ENCODE measurements at places on chromosomes 4 and X. TPM values are rescaled to one million over a fixed set of nuclear protein-coding genes. Genes with fewer than 3 reads are reported as not detected.

- no peaks in the 10 kb centered on the region for H3K36me3 ChIP-seq
- peak; percentile 24 for DNase-seq
Measured at GRCh38 chr4:113760094-113760794, 1.3 kb downstream of the CAMK2D start.

DNA sequence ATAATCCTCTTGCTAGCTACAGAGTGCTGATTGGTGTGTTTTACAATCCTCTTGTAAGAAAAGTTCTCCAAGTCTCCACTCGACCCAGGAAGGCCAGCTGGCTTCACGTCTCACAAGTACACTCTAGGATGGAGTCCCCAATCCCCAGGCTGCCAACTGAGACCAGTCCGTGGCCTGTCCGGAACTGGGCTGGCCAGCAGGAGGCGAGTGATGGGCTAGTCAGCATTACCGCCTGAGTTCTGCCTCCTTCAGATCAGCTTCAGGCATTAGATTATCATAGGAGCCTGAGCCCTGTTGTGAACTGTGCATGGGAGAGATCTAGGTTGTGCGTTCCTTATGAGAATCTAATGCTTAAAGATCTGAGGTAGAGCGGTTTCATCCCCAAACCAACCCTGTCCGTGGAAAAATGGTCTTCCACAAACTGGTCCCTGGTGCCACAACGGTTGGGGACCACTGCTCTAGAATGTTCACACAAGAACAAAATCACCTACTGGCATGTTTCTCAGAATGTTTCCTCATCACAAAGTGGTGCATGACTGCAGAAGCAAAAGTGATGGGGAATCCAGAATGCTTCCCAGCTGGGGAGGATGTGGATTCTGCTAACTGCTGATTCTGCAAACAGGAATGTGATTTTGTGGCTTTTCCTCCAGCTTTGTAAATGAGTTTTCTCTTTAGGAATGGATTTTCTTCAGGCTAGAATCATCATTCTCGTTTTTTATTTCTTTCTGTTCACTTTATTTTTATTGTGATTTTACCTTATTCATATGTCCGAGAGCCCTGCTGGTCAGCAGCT lies 40.9 kb downstream of the SEPTIN11 start:
- no peak for DNase-seq
- H3K27ac ChIP-seq: no peak overlapping the region
- peaks cover 11% of the 10 kb centered on the region for H3K4me1 ChIP-seq
- H3K4me3 ChIP-seq: no peak overlapping the region
- no peaks in the 10 kb centered on the region for H3K36me3 ChIP-seq
- H3K27me3 ChIP-seq: no peaks in the 10 kb centered on the region

- H3K4me1 ChIP-seq: no peaks in the 10 kb centered on the region
- H3K4me3 ChIP-seq: no peak overlapping the region
- H3K36me3 ChIP-seq: no peaks in the 10 kb centered on the region
- no peaks in the 10 kb centered on the region for H3K27me3 ChIP-seq
- H3K27ac ChIP-seq: no peak overlapping the region
- DNase-seq: no peak
Measured at GRCh38 chrX:36986231-36986630, 21.9 kb upstream of the FAM47C start.

- H3K4me3 ChIP-seq: no peak overlapping the region
- H3K4me1 ChIP-seq: peaks cover 4% of the 10 kb centered on the region
- no peaks in the 10 kb centered on the region for H3K36me3 ChIP-seq
- H3K27me3 ChIP-seq: no peaks in the 10 kb centered on the region
- no peak for DNase-seq
Measured at GRCh38 chrX:139920316-139920715, 12.5 kb downstream of the ATP11C start.

- no peak overlapping the region for H3K4me3 ChIP-seq
- H3K36me3 ChIP-seq: no peaks in the 10 kb centered on the region
- no peak overlapping the region for H3K27ac ChIP-seq
- H3K27me3 ChIP-seq: no peaks in the 10 kb centered on the region
Measured at GRCh38 chr4:121138039-121138825, 25.9 kb downstream of the TNIP3 start.

GRCh38 chrX:3771766-3772165 lies 58.3 kb upstream of the PRKX start:
- H3K4me3 ChIP-seq: no peak overlapping the region
- no peak overlapping the region for H3K27ac ChIP-seq
- no peaks in the 10 kb centered on the region for H3K4me1 ChIP-seq
- DNase-seq: no peak

DNA sequence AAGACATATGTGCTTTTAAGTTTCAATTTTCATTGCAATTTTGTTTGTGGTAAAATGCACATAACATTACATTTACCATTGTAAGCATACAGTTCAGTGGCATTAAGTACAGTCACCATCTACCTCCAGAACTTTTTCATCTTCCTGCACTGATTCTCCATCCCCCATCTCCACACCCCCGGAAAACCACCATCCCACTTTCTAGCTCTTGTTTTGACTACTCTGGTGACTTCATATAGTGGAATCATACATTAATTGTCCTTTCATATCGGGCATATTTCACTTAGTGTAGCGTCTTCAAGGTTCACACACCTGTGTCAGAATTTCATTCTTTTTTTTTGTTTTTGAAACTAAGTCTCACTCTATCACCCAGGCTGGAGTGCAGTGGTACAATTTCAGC lies 143.5 kb downstream of the GPR143 start:
- H3K27me3 ChIP-seq: no peaks in the 10 kb centered on the region
- DNase-seq: no peak
- H3K4me3 ChIP-seq: no peak overlapping the region
- no peak overlapping the region for H3K27ac ChIP-seq

DNA sequence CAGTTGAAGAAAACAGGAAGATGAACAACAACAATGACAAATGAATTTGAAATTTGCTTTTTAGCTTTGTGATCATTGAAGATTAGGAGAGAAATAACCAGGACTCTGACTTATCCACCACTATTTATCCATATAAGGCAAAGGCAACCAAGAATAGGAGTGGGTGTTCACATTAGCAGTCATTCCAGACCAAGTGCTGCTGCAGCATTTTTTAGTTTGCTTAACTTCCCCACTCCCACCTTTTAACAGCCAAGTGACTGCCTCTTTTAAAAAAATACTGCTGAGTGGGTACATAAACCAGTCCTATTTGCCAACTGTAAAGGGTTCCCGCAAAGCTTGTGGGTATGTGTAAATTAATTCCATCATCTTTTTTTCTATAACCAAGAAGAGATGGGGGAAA lies 230.9 kb downstream of the IQCM start:
- H3K36me3 ChIP-seq: no peaks in the 10 kb centered on the region
- H3K4me1 ChIP-seq: no peaks in the 10 kb centered on the region
- no peak overlapping the region for H3K27ac ChIP-seq

DNA sequence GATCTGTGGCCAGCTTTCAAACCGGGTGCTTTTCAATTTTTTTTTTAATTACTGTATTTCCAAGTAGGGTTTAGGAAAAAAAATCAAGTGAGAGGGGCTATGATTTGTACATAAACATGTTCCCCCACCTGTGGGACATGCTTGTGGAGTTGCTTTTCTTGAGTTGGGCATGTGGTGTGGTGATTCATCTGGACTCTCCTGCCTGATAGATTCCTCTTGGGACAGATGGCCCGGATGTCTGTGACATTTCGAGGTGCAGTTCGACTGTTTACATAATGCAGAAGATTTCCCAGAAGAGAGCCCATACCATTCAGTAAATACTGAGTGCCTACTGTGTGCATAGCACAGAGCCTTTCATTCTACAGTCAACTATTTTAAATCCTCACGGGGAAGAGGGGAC lies 49.9 kb downstream of the DOCK11 start:
- H3K4me1 ChIP-seq: no peaks in the 10 kb centered on the region
- no peaks in the 10 kb centered on the region for H3K27me3 ChIP-seq
- no peak for DNase-seq
- H3K4me3 ChIP-seq: no peak overlapping the region

DNA sequence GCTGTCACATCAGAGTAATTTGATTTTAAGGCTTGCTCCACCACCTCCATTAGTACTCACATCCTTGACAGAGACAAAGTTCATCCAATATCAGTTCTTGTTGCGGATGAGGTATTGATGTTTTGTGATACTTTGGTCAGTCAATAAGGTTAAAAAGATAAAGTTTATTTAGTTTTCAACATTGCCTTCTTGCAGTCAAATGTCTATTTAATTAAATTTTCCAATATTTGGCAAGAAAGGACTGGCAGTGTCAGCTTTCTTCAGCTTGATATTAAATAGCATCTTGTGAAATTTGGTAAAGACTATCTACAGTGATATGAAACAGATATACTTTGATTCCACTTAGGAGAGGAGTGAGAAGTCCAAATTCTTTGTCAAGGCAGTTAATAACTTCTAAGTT lies 493.4 kb downstream of the ADGRL3 start:
- H3K27ac ChIP-seq: no peak overlapping the region
- no peaks in the 10 kb centered on the region for H3K4me1 ChIP-seq
- H3K36me3 ChIP-seq: no peaks in the 10 kb centered on the region

DNA sequence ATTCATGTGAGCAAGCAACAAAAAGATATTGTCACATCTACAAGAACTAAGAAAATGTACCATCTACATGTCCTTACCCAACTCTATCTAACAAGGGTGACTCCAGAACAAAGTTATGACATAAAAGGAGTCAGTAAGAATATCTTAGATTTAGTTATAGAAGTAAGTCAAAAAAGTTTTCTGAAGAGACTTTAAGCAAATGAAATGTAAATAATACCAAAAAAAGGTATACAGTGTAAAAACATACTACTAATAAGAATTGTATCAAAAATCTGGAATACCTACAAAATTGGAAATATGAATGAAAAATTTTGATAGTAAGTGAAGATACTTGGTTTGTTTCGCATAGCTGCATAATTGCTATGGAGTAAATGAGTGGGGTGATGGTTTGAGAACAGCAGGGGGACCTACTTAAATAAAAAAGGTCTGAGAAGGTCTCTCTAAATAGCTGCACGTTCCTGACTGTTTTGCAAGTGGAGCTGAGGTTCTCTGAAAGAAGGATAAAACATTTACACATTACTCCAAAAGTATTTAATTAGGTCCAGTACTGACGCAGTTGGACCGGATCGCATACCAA lies 51.0 kb upstream of the ENPP6 start:
- H3K27me3 ChIP-seq: no peaks in the 10 kb centered on the region
- H3K4me3 ChIP-seq: no peak overlapping the region
- no peak overlapping the region for H3K27ac ChIP-seq
- H3K36me3 ChIP-seq: no peaks in the 10 kb centered on the region
- H3K4me1 ChIP-seq: no peaks in the 10 kb centered on the region
- no peak for DNase-seq

DNA sequence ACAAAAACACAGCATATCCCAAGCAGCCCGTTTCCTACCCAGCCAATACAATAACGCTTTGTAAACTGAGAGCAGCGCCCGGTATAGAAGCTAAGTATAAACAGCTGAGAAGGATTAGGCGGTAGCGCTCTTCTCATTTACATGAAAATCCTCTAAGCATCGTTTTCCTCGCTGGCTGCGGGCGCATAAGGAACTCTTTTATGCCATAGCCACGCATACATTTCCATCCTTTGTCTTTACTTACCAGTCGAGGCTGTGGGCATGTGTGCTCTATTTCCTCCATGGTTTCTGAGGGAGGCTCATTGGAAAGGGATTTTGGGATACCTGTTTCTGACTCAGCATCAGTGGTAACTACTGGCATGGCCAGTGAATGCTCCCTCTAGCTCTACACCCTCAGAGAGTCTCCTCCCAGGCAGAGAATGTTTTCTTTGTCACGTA lies 383 bp downstream of the PCYT1B start:
- DNase-seq: no peak
- no peaks in the 10 kb centered on the region for H3K36me3 ChIP-seq
- peak overlapping the region; percentile 11 for H3K4me3 ChIP-seq
- no peaks in the 10 kb centered on the region for H3K27me3 ChIP-seq
- no peak overlapping the region for H3K27ac ChIP-seq

DNA sequence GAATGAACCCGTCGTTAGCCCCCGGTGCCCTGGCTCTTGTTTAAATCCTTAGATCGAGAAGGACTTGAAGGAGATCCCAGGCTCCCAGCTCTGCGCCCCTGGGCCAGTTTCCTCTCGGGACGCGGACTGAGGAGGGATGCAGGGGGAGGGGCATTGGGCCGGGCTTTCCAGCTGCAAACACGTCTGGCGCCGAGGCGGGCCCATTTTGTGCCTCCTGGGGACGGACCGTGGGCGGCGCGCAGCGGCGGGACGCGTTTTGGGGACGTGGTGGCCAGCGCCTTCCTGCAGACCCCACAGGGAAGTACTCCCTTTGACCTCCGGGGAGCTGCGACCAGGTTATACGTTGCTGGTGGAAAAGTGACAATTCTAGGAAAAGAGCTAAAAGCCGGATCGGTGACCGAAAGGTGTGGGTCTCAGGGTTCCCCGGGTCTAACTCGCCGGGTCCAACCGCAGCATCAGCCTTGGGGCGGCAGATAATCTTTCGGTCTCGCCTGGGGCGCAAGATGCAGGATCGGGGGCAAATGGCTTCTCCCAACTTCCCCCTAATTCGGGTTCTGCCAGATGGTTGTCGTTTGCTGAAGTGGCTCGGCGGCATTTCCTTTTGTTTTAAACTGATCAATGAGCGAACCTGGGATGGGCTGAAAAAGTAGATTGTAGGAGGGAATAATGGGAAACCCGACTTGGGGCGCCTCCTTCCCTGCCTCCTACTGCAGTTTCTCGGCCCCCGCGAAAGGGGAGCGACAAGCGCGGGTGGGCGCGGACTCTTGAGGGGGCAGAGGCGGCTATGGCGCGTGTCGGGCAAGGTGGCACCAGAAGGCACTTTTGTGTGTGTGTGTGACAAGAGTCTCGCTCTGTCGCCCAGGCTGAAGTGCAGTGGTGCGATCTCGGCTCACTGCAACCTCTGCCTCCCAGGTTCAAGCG lies 2.9 kb downstream of the PDGFRA start:
- DNase-seq: peak; percentile 74
- H3K4me3 ChIP-seq: peak overlapping the region; percentile 68
- no peaks in the 10 kb centered on the region for H3K36me3 ChIP-seq
- H3K27me3 ChIP-seq: no peaks in the 10 kb centered on the region
- H3K4me1 ChIP-seq: peaks cover 1% of the 10 kb centered on the region

GRCh38 chr4:6020613-6021012 lies 2.4 kb upstream of the C4orf50 start:
- no peaks in the 10 kb centered on the region for H3K27me3 ChIP-seq
- no peak overlapping the region for H3K4me3 ChIP-seq
- no peak overlapping the region for H3K27ac ChIP-seq
- no peak for DNase-seq
- H3K36me3 ChIP-seq: no peaks in the 10 kb centered on the region
- no peaks in the 10 kb centered on the region for H3K4me1 ChIP-seq

- no peaks in the 10 kb centered on the region for H3K27me3 ChIP-seq
- H3K4me1 ChIP-seq: no peaks in the 10 kb centered on the region
- no peak overlapping the region for H3K4me3 ChIP-seq
- no peak for DNase-seq
- H3K36me3 ChIP-seq: no peaks in the 10 kb centered on the region
Measured at GRCh38 chr4:55517526-55518229, 29.0 kb downstream of the CLOCK start.

GRCh38 chr4:168978001-168978700 lies 31.9 kb downstream of the CBR4 start:
- H3K27ac ChIP-seq: no peak overlapping the region
- H3K27me3 ChIP-seq: no peaks in the 10 kb centered on the region
- H3K4me3 ChIP-seq: no peak overlapping the region

MAGEA2 gene
- not detected for total RNA-seq

RGN gene
- total RNA-seq: 15.0 TPM

HPGDS gene
- total RNA-seq: 0.77 TPM

TEX13A gene
- total RNA-seq: not detected

PPEF2 gene
- total RNA-seq: not detected

PALLD gene
- 137 TPM for total RNA-seq

All from ovary (tissue), 10 donors.